Stimulated activated CD8-positive, alpha-beta memory T cell treated with anti-CD3 and anti-CD28 coated beads, Interleukin-7, amount 100 ng/mL, for 1 hour (primary cell): ENCODE measurements at places on chromosomes 13 and 19.

GRCh38 chr13:90594681-90595080 lies 752.8 kb upstream of the MIR17HG start:
- DNase-seq, result no peak

GRCh38 chr13:96216543-96216942 lies 126.6 kb downstream of the HS6ST3 start:
- no peak for DNase-seq

DNA sequence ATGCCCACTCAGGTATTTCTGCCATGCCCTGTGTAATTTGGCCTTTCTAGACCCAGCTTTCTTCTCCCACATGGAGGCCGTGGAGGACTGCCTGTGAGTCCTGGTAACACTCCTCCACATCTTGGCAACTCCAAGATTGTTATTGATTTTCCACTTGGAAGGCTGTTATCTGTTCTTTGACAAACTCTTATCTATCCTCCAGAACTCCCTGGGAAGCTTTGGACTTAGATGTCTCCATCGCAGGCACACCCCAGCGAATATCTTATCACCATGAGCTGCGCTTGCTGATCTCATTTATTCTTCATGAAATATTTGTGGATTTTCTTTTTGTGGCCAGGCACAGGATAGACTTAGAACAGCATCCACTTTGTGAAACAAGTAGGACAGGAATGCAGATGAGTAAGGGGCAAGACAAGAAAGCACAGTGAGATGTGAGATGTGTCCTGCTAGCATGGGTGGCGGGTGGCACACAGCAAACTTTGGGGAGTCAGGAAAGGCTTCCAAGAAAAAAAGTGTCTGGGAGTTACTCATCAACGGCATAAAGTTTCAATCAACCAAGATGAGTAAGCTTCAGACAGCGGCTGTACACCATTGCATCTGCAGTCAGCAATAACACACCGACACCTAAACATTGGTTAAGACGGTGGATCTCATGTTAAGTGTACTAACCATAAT lies 84.5 kb upstream of the IRS2 start:
- no peak for DNase-seq

DNA sequence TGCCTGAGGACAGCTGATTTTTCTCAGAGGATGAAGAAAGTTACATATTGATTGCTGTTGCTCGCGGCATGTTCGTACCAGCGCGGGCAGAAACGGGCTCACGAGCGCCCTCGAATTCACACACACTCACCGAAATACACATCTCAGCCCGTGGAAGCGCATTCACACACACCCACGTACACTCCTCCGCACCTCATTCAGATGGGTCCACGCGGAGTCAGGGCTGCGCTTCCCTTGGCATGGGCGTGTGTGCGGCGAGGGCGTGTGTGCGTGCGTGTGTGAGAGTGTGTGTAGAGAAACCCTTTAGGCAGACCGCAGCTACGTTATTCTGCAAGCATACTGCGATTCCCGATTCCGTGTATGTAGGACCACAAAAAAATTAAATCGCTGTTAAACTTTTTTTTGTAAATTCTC lies 2.1 kb upstream of the PCDH17 start:
- DNase-seq, result no peak

DNA sequence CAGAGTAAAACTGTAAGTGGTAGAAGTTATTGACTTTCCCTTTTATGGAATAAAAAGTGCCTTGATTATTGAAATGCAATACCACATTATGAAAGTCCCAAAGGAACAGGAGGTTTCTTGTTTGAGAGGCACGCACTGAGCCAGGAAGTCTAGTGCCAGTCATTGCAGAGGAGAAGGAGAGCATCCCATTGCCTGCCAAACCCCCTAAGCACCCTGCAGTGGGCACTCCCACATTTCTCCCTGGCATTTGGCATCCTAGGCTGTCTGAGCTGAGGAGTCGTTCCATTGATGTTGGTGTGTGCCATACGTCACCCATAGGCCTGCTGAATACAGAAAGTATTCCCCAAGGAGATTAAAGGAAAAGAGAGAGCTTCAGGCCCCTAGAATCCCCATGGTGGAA lies 85.7 kb upstream of the MBNL2 start:
- DNase-seq, result no peak
